ENCODE measurements at places on chromosomes 3 and 15. TPM values are rescaled to one million over a fixed set of nuclear protein-coding genes. Genes with fewer than 3 reads are reported as not detected.
A peak's percentile ranks its signal among the peaks of the same experiment; 100 is the strongest.

GRCh38 chr3:174352227-174352626 is 506.9 kb upstream of the NAALADL2 start:
- H3K4me1 ChIP-seq = no peaks in the 10 kb centered on the region
- no peaks in the 10 kb centered on the region for H3K36me3 ChIP-seq
- no peak for DNase-seq
- H3K27me3 ChIP-seq = no peaks in the 10 kb centered on the region

DNA sequence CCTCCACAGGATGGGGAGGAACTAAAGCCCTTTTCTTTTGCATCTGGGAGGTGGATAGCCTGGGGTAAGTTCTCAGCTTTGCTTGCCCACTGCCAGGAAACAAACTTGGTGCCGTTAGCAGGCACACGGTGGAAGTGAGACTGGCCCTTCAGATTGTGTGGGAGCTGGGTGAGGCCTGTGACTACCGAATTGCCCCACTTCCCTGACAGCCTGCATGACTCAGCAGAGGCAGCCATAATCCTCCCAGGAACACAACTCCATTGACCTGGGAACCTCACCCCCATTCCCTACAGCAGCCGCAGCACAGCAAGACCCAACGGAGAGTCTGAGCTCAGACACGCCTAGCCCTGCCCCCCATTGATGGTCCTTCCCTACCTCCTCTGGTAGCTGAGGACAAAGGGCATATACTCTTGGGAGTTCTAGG is 282.6 kb downstream of the KLF13 start:
- H3K36me3 ChIP-seq = no peaks in the 10 kb centered on the region
- no peak overlapping the region for H3K4me3 ChIP-seq
- no peaks in the 10 kb centered on the region for H3K27me3 ChIP-seq
- no peak overlapping the region for H3K27ac ChIP-seq
- H3K4me1 ChIP-seq = no peaks in the 10 kb centered on the region

GRCh38 chr15:94086341-94086740 is 145.0 kb upstream of the MCTP2 start:
- no peak for DNase-seq
- no peaks in the 10 kb centered on the region for H3K27me3 ChIP-seq
- peak overlapping the region; percentile 15 for H3K27ac ChIP-seq
- no peaks in the 10 kb centered on the region for H3K36me3 ChIP-seq
- H3K4me1 ChIP-seq = no peaks in the 10 kb centered on the region
- no peak overlapping the region for H3K4me3 ChIP-seq

- H3K4me3 ChIP-seq = no peak overlapping the region
- H3K36me3 ChIP-seq = no peaks in the 10 kb centered on the region
- H3K27me3 ChIP-seq = no peaks in the 10 kb centered on the region
- H3K27ac ChIP-seq = no peak overlapping the region
- H3K4me1 ChIP-seq = peaks cover 32% of the 10 kb centered on the region
- no peak for DNase-seq
Observed at GRCh38 chr15:100108846-100109245, 232.9 kb downstream of the ADAMTS17 start.

GRCh38 chr3:189273736-189274135 is 102.0 kb downstream of the TPRG1 start:
- H3K27me3 ChIP-seq = no peaks in the 10 kb centered on the region
- no peaks in the 10 kb centered on the region for H3K36me3 ChIP-seq
- H3K4me3 ChIP-seq = no peak overlapping the region
- no peak for DNase-seq

CASR gene
- not detected for total RNA-seq

SNTN gene
- not detected for total RNA-seq

OXTR gene
- 0.73 TPM for total RNA-seq

TMEM212 gene
- total RNA-seq = not detected
